ENCODE measurements at places on chromosomes 6 and 20. TPM values are rescaled to one million over a fixed set of nuclear protein-coding genes. Genes with fewer than 3 reads are reported as not detected.

KIF13A gene
- 52.2 TPM for total RNA-seq

RAET1L gene
- 2.8 TPM for total RNA-seq

ARMH2 gene
- total RNA-seq = not detected

DNA sequence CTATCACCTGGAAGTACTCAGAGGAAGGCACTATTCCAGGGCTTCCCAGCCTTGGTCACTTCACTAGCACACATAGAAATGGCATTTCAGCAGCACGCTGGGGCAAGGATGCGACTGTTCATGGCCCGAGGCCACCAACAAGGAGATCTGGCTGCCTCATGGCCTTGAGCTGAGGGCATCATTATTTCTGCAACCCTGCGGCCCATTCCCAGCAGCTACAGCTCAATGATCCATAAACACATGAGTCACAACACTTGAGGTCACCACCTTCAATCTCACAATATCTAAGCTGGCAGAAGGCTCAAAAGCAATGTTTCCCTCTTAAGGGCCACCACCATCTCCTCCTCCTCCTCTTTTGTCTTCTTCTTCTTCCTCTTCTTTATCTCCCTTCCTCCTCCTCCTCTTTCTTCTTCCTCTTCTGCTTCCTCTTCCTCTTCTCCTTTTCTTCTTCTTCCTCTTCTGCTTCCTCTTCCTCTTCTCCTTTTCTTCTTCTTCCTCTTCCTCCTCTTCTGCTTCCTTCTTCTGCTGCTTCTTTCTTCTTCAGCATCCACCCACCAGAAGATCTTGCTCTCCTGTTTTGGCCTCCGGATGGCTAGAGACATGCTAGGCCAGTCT lies 382.9 kb upstream of the CNR1 start:
- no peak for DNase-seq

GRCh38 chr20:37896932-37897548 lies 5.9 kb upstream of the VSTM2L start:
- no peak for DNase-seq

DNA sequence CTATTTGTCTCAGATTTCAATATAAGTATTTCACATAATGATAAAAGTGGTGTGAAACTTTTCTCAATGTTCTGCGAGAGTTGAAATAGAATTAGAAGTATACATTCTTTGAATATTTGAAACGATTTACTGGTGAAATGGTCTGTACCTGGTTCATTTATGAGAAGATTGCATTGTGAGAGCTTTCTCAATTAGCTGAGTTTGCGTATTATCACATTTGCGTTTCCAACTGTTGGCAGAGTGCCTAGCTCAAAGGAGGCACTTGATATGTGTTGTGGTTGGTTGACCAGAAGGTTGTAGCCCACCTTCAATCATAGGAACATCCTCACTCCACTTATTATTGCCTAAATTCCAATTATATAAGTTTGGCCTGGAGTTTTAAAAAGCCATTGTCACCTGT lies 58.8 kb upstream of the EXOC2 start:
- no peak for DNase-seq

All from PC-9 (cell line).